ENCODE measurements at places on chromosomes 1 and 21. TPM values are rescaled to one million over a fixed set of nuclear protein-coding genes. Genes with fewer than 3 reads are reported as not detected.

The RAB3B gene
- 9.2 TPM for total RNA-seq

The PLD5 gene
- total RNA-seq: not detected

The ENTREP3 gene
- 21.0 TPM for total RNA-seq

The RAB42 gene
- total RNA-seq: 13.5 TPM

The OR6K3 gene
- total RNA-seq: not detected

The PRAMEF6 gene
- not detected for total RNA-seq

All from myometrial cell (primary cell).